ENCODE measurements at places on chromosomes 2 and 18. TPM values are rescaled to one million over a fixed set of nuclear protein-coding genes. Genes with fewer than 3 reads are reported as not detected.

GRCh38 chr2:143816916-143817315 is 687.7 kb downstream of the ARHGAP15 start:
- no peak for DNase-seq

Gene SH3BP4
- total RNA-seq, result 19.7 TPM

DNA sequence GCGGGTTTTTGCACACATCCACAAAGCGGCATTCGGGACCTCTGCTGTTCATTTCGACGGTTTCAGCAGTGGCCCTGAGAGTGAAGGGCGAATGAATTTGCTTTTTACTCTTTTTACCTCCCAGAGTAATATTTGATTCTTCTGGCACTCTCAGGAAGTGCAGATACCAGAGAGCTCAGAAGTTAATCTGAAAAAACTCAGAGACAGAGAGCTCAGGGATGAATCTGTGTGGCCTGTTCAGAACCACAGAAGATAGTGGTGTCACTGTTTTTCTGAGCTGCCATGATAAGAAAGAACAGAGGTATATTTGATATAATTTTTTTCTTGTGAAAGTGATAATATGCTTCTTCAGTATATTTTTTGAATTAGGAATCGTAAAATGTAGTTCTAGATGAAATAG is 129.3 kb downstream of the MBP start:
- no peak for DNase-seq

Gene ARHGEF4
- 35.3 TPM for total RNA-seq

GRCh38 chr2:105388971-105389381 is 9.9 kb downstream of the FHL2 start:
- DNase-seq, result no peak
